HT1080 (cell line): ENCODE measurements at places on chromosomes 1 and 21.

- no peak for DNase-seq
These were observed 1099.5 kb downstream of the PLA2G4A start for GRCh38 chr1:187928288-187928687.

DNA sequence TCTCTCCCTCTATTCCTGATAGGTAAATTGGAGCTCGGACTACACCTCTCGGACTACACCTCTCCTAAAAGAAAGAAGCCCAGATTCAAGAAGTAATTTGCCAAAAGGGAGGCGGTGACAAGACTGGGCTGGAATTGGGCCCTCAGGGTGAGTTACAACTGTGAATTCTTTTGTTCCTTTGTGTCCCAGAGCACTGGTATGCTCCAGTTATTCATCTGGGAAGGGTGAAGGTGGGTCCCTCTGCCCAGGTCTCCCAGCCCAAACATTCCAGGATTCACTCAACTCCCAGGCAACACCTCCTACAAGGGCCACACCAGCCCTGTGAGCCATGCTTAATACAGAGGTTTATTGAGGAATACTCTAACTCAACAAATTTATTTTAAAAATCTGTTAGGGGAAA, 69.2 kb downstream of the LMX1A start:
- DNase-seq: no peak

DNA sequence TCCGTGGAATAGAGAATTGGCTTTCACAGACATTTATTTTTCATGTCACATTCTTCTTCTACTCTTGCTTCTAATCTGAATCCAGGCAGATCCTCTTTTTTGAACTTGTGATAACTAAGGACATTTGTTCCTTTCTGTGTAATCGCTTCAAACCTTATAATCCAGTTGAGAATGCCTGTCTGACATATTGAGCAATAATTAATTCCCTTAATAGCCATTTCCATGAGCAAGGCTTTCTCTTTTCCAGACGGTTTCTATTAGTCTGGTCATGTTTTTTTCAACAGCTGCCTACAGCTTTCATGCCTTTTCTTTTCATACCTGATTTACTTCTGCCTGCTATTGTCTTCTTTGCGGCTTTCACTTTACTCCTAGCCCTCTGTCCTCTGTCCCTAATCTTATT, 163.4 kb downstream of the CYYR1 start:
- DNase-seq: no peak

DNA sequence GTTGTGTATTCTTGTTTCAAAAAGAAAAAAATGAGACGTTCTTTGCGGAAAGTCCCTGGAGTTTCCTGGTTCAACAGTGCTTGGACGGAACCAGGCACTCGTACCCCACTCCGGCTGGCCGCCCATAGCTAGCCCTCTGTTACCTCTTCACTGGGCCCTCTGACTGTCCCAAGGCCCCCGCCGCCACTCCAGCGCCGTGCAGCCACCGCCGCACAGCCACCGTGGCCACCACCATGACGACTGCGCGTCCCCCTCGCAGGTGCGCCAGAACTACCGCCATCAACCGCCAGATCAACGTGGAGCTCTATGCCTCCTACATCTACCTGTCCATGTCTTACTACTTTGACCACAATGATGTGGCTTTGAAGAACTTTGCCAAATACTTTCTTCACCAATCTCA, 9.6 kb downstream of the SNIP1 start:
- DNase-seq: no peak
